Astrocyte of the cerebellum (primary cell): ENCODE measurements at places on chromosomes 3 and 15.

DNA sequence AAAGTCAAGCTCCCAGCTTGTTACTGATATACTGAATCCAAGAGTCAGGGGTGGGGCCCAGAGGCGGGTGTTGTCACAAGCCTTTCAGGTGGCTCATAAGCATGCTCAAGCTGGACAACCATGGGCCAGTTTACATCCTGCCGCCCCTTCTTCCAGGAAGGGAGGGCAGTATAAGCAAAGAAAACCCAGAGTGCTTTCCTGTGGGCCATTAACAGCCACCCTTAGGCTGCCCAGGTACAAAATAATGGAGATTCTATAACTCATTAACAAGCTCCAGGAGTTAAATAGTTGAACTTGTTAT is 183.2 kb downstream of the NTRK3 start:
- DNase-seq, result no peak

GRCh38 chr3:98793971-98794370 is 30.8 kb downstream of the ST3GAL6 start:
- DNase-seq, result no peak

DNA sequence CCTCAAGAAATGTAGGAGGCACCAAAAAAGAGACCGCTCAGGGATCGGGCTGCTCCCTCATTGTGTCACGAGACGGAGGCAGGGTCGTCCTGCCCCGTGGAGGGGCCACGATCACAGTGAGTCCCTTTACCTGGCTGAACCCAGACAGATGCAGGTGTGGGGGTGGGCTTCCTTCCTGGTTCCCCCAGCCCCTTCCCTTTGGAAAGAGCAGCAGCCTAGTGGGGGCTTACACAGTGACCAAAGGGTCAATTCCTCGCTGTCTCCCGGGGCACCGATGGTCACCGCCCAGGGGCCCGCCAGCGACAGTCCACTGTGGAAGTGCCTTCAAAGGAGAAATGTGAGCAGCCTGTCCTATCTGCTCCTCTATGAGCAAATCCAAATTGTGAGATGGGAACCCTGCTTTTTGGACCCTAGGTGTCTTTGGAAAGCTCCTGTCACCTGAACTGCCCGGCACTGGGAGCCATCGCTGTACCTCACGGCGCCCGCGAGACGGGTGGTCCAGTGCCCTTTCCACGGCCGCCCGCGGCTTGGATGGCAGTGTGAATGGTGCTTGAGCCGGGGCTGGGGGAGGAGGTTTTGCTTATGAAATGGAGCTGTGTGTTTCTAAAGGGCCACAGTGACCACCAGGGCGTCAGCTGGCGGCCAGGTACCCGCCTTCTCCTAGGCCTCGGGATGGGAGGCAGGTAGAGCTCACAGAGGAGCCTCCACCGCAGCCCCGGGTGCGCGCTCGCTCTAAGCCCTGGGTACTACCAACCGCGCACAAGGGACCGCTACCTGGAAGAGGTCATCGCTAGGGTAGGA is 155.7 kb downstream of the KLF13 start:
- no peak for DNase-seq

DNA sequence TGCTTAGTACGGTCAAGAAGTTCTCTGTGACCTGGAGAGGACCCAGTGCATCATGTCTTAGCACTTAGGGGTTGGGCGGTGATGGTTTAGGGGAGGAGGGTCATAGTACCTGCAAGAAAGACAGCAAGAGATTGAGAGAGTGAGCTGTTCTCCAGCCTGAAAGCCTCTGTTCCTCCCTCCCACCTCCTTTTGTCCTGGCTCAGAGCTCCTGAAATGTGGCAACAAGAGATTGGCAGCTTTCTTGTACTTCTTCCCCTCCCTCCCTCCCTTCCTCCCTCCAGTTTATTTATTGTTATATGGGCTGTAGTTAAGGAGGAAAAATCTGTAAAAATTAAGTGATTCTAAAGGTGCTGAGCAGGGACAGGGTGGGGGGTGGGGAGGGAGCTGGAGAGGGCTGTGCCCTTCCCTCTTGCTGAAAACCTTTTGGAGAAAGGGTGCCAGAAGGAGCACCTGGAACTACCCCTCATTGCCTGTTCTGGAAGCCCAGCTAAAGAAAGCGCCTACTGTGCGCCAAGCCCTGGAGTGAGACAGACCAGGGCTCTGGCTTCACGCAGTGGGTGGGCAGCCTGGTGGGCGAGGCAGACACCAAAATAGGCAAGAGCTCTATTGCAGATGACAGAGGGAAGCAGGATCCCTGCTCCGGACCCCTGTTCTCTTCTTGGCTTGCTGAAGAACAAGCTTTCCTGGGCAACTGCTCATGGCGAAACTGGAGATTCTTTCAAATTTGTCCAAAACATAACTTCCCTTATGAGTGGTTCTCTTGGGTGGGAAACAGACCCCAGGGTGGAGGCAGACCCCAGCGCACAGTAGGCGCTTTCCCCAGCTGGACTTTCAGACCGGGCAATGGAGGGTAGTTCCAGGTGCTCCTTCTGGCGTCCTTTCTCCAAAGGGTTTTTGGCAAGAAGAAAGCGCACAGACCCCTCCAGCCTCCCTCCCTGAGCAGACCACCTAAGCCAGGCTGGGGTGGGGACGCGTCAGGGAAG is 35.6 kb downstream of the LINGO1 start:
- no peak for DNase-seq

DNA sequence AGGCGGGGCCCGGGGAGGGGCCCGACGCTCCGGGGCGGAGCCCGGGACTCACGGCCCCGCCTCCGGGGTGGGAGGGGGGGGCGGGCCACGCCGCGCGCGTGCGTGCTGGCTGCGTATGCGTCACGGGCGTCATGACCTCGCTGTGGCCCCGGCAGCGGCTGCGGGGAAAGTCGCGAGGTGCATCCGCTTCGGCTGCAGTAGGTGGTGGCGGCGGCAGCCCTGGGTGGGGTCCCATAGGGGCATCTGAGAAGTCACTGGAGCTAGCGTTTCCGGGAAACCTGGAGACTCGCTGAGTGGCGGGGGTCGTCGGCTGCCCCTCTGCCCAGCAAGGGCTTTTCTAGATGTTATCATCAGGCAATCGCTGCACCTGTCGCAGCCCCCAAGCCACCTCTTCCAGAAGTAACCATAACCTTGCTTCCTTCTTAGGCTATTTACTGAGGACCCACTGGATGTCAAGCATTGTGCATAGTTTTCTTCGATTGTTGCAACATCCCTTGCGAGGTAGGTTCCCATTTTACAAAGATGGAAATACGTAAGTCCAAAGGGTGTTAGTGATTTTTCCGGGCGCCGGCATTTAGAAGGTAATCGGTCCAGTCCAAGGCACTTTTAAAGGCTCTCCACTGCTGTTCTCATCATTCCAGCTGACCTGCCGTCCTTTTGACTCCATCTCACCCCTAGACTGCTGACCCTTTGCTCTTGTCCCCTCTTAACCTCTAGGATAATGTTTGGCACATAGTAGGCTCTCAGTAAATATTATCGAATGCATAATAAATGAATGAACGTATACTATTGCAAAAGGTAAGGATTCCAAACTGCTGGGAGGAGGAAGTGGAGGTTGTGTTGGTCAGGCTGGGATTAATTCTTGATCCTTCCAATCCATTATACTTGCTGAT is at the start of gene GDPGP1:
GDPGP1 (plus strand) TSS at position 114 of the 893 bp plus-strand sequence. CDS start 6,700 bp downstream, outside the sequence.
- DNase-seq, result no peak

DNA sequence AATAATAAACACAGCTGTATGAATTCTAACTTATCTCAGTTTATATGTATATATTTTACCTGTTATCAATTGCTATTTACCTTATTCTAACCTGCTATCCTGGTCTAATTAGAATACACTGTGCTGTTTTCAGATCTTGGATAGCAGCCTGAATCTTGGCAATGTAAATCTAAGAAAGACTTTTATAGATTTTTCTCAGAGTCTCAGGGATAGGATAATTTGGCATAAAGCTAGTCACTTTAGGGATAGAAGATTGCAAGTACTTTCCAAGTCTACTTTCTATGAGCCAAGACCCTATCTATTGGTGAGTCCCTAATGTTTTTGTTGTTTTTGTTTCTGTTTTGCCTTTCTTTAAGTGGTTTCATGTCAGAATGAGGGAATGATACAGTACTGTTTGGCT is 695.7 kb downstream of the NAALADL2 start:
- no peak for DNase-seq

DNA sequence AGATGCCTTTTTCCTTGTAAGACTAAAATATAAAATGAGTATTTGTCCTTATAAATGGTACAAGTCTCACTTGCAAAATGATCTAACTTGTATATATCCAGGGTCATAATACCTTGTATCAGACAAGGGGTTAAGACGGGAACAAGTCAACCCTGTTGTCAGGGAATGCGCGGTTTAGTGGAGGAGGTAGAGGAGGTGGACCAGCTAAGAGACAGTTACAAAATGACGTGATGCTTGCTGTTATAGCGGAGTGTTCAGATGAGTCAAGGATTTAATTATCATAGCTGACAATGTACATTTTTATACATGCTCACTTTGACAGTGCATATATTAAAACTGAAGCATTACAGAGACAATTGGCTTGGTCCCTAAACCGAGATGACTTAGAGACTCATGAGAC is 26.8 kb upstream of the KLHL25 start:
- no peak for DNase-seq

DNA sequence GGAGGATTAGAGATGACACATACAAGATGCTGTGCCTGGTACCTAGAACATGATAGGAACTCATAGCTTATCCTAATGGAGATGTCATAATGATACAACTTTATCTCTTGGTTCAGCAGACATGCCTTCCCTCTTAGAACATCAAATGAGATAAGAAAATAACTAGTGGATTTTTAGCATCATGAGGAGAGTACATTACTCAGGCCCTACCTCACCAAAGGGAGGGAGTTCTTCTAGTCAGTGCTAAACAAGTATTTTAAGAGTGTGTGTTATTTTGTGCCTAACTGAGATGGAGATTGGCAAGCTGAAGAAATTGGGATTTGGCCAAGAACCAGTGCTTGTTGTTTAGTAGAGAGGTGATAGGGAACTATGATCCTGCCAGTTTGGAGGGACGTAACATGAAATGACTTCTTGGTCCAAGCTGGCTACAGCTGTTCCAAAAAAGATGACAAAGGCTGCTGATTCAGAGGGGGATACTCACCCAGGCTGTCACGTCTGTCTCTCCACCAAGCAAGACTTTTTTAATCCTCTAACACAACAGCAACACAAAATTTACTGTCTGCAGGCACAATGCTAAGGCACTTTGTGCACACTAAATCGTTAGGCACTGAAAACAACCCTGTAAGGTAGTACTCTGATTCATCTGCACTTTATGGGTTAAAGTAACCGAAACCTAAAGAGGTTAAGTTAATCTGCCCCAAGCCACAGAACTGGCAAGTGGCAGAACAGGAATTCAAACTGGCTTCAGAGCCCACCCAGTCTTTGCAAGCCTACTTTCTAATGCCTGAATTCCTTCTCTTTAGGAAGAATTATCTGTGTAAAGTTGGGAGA is 126.5 kb downstream of the CMSS1 start:
- no peak for DNase-seq
